ENCODE measurements at places on chromosomes 12 and 14.

DNA sequence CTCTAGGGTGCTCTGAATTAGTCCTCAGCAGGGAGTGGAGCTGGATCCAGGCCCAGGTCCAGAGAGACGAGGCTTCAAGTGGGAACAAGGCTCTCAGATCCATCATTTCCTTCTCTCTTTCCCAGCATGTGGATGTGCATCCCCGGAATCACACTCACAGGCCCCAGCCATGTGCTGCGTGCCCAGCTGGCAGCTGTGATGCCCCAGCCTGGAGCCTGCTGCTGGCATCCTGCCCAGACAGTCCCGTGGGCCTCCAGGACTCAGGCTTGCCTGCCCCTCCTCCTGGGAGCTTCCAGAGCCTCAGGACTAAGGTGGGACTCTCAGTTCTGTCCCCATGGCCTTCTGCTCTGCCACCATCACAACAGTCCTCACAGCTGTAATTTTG lies 6.2 kb upstream of the KRT84 start:
- H3K4me3 ChIP-seq, result no peak overlapping the region
- no peak overlapping the region for H3K27ac ChIP-seq
- H3K27me3 ChIP-seq, result peaks cover 26% of the 10 kb centered on the region

DNA sequence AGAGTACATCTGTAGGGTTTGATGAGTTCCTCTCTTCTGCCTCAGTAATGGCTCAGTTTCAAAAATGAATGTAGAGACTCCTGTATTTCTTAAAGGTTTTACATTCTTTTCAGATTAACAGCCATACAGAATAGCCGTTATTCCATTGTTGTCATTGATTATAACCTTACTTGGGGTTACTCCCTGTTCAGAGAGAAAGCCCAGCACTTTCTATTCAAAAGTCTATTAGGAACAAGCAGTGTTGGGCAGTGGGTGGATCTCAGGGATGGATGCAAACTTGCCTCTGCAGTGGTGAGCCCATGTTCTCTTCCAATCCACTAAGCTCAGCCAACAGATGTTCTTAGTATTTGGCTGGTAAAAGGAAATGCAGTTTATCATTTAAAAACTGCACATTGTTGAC lies 342.6 kb upstream of the E2F7 start:
- H3K27ac ChIP-seq, result no peak overlapping the region
- H3K4me3 ChIP-seq, result no peak overlapping the region
- H3K27me3 ChIP-seq, result no peaks in the 10 kb centered on the region
- H3K4me1 ChIP-seq, result no peaks in the 10 kb centered on the region
- no peak for DNase-seq
- no peaks in the 10 kb centered on the region for H3K36me3 ChIP-seq

- H3K36me3 ChIP-seq, result peaks cover 5% of the 10 kb centered on the region
- H3K27me3 ChIP-seq, result no peaks in the 10 kb centered on the region
- no peak for DNase-seq
These were observed 59.9 kb downstream of the VCPKMT start for GRCh38 chr14:50056435-50056834.

- H3K27me3 ChIP-seq, result no peaks in the 10 kb centered on the region
- DNase-seq, result no peak
- no peaks in the 10 kb centered on the region for H3K4me1 ChIP-seq
- H3K36me3 ChIP-seq, result peaks cover 30% of the 10 kb centered on the region
These were observed 55.3 kb upstream of the ATF1 start for GRCh38 chr12:50708631-50709030.

DNA sequence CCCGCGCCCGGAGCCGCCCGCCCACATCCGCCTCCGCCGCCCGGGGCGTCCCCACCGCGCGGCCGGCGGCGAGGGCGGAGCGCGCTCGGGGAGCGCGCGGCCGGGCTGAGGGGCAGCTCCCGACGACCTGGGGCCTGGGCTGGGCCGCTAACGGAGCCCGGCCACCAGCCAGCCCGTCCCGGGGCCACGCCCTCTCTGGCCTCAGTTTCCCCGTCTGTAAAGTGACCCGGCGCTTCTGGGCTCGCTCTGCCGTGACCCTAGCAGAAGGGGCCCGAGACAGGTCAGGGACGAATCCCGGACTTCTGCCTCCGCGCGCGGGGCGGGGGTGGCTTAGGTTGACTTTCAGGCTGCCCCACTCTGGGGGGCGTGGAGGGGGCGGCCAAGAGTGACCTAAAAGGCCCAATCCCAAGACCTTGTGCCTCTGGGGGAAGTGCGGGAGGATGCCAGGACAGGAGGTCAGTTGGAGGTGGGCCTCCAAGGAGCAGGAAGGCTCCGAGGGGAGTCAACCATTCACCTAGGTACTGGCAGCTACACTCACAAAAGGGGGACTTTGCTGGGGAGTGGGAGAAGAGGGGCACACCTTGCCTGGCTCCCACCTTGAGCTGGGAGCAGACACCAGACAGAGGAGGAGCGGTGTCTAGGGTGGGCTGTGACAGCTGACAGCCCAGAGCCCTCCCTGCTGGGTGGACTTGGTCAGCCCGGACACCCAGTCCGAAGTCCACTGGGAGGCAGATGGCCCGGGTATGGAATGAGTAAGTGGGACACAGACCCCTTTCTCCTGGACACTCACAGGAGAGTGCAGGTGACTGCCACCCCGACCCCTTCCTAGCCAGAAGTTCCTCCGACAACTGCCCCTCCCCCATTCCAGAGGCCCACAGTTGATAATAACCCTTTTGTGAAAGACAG lies 486 bp upstream of the AKT1 start:
- H3K36me3 ChIP-seq, result peaks cover 21% of the 10 kb centered on the region
- DNase-seq, result no peak
- no peaks in the 10 kb centered on the region for H3K27me3 ChIP-seq
- H3K4me1 ChIP-seq, result peaks cover 48% of the 10 kb centered on the region

DNA sequence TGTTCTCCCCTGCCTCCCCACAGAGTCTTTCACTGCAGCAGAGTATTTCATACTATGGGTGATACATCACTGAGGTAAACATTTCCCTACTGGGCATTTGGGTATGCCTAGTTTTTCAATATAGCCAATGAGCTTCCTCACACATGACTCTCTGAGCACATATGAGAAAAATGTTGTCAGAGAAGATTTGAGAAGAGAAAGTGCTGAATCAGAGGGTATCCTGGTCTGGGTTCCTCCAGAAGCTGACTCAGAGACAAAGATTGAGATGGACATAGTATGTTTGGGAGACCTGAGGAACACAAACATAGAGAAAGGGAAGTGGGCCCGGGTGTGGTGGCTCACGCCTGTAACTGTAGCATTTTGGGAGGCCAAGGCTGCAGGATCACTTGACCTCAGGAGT lies 12.6 kb downstream of the SLC8B1 start:
- no peaks in the 10 kb centered on the region for H3K27me3 ChIP-seq
- peaks cover 9% of the 10 kb centered on the region for H3K4me1 ChIP-seq
- H3K36me3 ChIP-seq, result peaks cover 19% of the 10 kb centered on the region
- no peak overlapping the region for H3K27ac ChIP-seq

- H3K27ac ChIP-seq, result no peak overlapping the region
- H3K4me3 ChIP-seq, result no peak overlapping the region
- H3K4me1 ChIP-seq, result peaks cover 76% of the 10 kb centered on the region
- no peaks in the 10 kb centered on the region for H3K27me3 ChIP-seq
- peaks cover 14% of the 10 kb centered on the region for H3K36me3 ChIP-seq
- DNase-seq, result no peak
These were observed 51.4 kb downstream of the SUSD6 start for GRCh38 chr14:69662636-69663299.

GRCh38 chr12:4809449-4810218 lies 89.4 kb downstream of the GALNT8 start:
- no peaks in the 10 kb centered on the region for H3K36me3 ChIP-seq
- peaks cover 47% of the 10 kb centered on the region for H3K27me3 ChIP-seq
- no peak for DNase-seq

- H3K27me3 ChIP-seq, result no peaks in the 10 kb centered on the region
- peaks cover 58% of the 10 kb centered on the region for H3K36me3 ChIP-seq
- DNase-seq, result no peak
- H3K4me3 ChIP-seq, result no peak overlapping the region
- no peaks in the 10 kb centered on the region for H3K4me1 ChIP-seq
These were observed 18.5 kb downstream of the UTP20 start for GRCh38 chr12:101298426-101298825.

Measured in central memory CD8-positive, alpha-beta T cell (primary cell).